Sigmoid colon (tissue), 7 donors: ENCODE measurements at places on chromosomes 3 and 15.

- H3K27me3 ChIP-seq, result peaks cover 12% of the 10 kb centered on the region
- no peak overlapping the region for H3K27ac ChIP-seq
- no peaks in the 10 kb centered on the region for H3K36me3 ChIP-seq
- H3K4me3 ChIP-seq, result peak overlapping the region; percentile 50
- no peak for DNase-seq
Observed at GRCh38 chr3:10993729-10994065, 1.1 kb downstream of the SLC6A1 start.

GRCh38 chr3:52451237-52452083 lies 2.4 kb downstream of the TNNC1 start:
- H3K36me3 ChIP-seq, result no peaks in the 10 kb centered on the region
- H3K27me3 ChIP-seq, result no peaks in the 10 kb centered on the region
- peaks cover 14% of the 10 kb centered on the region for H3K4me1 ChIP-seq
- no peak overlapping the region for H3K27ac ChIP-seq
- DNase-seq, result no peak

- no peaks in the 10 kb centered on the region for H3K27me3 ChIP-seq
- DNase-seq, result no peak
- no peak overlapping the region for H3K27ac ChIP-seq
- H3K4me1 ChIP-seq, result no peaks in the 10 kb centered on the region
Observed at GRCh38 chr15:62369454-62369853, 204.4 kb upstream of the C2CD4B start.

GRCh38 chr15:77985931-77986480 lies 91.5 kb downstream of the TBC1D2B start:
- no peak overlapping the region for H3K4me3 ChIP-seq
- peaks cover 22% of the 10 kb centered on the region for H3K4me1 ChIP-seq
- no peak overlapping the region for H3K27ac ChIP-seq
- peak; percentile 58 for DNase-seq
- H3K36me3 ChIP-seq, result no peaks in the 10 kb centered on the region

DNA sequence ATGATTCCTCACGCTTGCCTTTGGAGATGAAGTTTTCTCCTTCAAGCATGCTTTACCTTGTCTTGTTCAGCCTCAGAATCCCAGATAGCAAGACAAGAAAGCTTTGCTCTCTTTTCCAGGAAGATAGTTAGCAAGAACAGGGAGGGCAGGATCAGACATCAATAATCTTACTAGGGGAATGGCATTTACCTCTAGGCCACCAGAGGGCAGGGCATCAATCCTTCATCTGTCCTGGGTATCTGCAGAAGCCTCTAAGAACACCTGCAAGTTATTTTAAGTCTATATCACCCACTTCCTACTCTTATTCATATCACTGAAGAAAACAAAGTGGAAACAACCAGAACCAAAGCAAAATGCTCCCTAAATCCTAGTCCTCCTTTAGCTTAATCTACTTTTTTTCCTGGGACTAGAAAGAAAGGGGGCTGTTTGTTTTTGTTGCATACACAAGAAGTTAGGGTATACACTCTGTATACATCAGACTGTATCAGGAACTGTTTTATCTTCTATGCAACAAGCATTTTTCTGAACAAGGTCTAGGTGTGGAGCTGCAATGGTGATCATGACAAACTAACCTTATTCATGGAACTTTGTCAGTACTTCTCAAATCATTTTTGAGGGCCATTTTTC lies 862.5 kb downstream of the CADM2 start:
- DNase-seq, result no peak
- no peak overlapping the region for H3K4me3 ChIP-seq
- no peaks in the 10 kb centered on the region for H3K4me1 ChIP-seq
- no peaks in the 10 kb centered on the region for H3K27me3 ChIP-seq
- no peaks in the 10 kb centered on the region for H3K36me3 ChIP-seq

DNA sequence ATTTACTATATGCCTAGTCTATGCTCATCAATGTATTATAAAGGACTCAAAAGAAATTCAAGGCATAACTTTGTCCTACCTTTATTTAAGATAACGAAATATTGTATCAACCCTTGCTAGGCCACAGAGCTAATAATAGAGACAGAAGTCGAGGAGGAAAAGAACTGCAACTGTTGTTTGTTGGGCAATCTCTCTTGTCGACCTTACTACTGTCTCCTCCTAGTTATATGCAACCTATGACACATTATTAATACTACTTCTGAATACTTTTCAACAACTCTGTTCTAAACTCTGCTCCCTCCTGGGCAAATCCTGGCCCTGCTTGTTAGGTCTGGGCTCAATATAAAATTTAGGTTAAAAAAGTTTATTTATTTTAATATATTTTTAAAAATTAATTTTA lies 24.6 kb downstream of the SPPL2A start:
- no peak overlapping the region for H3K4me3 ChIP-seq
- H3K36me3 ChIP-seq, result peaks cover 16% of the 10 kb centered on the region
- H3K27me3 ChIP-seq, result no peaks in the 10 kb centered on the region
- no peaks in the 10 kb centered on the region for H3K4me1 ChIP-seq
- DNase-seq, result no peak
- no peak overlapping the region for H3K27ac ChIP-seq

DNA sequence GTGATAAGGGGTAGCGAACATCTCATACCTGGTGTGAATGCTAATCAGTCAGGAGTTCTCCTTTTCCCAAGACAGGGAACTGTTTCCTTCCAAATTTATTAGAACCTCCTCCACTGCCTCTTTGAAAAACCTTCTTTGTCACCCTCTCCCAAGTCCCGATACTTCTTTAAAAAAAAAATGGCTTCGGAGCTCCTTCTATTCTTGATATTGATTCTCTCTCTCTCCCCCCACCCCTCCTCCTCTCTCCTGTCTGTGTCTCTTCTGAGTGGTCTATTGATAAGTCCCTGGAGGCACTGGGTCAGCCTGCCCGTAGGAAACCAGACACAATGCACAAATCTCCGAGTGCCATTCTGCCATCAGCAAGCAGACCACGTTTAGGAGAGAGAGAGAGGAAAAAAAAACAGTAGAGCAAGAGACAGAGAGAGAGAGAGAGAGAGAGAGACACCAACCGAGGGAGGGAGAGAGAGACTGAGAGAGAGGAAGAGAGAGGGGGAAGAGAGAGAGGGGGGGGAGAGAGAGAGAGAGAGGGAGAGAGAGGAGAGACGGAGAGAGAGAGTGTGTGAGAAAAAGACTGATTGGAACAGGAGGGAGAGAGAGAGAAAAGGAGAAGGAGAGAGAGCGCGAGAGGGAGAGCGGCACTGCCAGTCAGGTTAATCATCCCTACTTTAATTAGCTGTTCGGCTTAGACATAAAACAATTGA lies 160.9 kb downstream of the TIGIT start:
- no peaks in the 10 kb centered on the region for H3K4me1 ChIP-seq
- no peaks in the 10 kb centered on the region for H3K27me3 ChIP-seq

- H3K27me3 ChIP-seq, result no peaks in the 10 kb centered on the region
Observed at GRCh38 chr3:126474498-126475412, 936 bp downstream of the ZXDC start.
